Stromal cell of bone marrow (primary cell): ENCODE measurements at places on chromosomes 4 and X.
A peak's percentile ranks its signal among the peaks of the same experiment; 100 is the strongest.

DNA sequence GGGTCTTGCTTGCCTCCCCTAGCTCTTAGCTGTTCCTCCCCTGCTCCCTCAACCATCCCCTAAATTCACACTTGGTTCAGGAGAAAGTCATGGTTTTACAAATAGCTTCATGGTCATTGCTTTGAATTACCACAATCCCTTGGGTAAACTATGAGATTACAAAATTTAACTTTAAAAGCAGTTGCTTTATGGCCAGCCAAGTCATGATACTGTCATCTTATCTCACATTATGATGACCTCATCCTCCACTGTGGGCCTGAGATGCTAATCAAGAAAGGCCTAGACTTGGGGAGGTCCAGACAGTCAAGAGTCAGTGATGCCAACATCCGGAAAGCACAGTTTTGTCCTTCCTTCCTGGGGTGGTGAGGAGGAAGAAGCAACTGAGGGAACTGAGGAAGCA is 10.5 kb upstream of the FGF16 start:
- no peak for DNase-seq

- no peak for DNase-seq
Measured at GRCh38 chrX:140715787-140716186, 6.2 kb downstream of the LINC00632 start.

DNA sequence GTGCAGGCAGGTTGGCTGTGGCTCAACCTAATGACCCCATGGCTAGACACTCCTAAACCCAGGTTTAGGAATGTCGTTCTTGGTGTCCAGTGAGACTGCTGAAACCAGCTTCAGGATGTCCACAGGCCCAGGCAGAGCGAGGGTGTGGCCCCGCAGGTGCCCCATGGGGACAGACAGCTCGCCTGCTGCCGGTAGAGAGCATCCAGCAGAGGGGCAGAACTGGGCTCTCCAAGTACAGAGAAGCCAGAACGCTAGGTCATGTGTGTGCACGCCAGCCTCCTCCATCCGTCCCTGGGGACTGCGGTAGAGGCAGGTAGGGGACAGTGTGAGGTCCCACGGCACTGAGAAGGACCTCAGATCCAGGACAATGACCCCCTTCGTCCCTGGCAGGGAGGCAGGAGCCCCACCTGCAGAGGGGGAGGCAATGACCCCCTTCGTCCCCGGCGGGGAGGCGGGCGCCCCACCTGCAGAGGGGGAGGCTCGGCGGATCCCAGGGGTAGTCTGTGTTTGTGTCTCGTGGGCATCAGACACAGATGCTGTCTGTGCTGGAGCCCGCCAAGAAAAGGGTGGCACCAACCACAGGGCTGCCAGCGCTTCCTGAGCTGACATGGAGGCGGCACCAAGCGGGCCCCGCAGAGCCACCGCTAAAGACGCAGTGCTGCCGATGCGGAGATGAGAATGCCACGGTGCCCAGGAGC is 118.4 kb downstream of the FAM53A start:
- DNase-seq: no peak

DNA sequence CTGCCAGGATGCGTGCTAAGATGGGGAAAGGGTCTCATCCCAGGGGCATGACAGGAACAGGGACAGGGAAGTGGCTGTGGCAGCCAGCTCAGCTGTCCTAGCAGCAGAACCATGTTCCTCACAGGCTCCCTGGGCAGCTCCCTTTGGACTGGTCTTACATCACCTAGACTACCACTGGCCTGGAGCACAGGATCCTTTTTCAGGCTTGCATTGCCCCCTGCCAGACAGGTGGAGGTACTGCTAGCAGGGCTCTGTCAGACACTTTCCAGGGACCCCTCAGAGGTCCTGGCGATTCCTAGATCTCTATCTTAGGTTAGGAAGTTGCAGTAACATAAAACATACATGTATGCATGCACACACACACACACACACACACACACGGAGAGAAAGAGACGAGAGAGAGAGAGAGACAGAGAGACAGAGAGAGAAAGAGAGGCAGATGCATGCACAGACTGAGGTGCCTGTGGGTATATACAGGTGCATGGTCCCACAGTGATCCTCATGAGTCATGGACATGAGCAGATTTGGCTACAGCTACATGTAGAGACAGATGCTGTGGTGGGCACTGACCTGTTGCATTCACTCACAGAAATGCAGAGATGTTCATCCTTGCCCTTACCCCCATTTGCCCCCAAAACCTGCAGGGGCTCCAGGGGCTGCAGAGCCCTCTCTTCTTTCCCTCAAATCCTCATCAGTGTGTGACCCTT is 63.6 kb downstream of the STARD8 start:
- no peak for DNase-seq

GRCh38 chr4:74267998-74268606 is 40.2 kb upstream of the EPGN start:
- DNase-seq: peak; percentile 64

GRCh38 chr4:188603646-188604045 is 464.4 kb downstream of the TRIML1 start:
- peak; percentile 30 for DNase-seq

GRCh38 chrX:120000490-120001246 is 57.1 kb upstream of the NKAP start:
- no peak for DNase-seq

- no peak for DNase-seq
Measured at GRCh38 chrX:26613956-26614355, 398.0 kb downstream of the MAGEB5 start.

DNA sequence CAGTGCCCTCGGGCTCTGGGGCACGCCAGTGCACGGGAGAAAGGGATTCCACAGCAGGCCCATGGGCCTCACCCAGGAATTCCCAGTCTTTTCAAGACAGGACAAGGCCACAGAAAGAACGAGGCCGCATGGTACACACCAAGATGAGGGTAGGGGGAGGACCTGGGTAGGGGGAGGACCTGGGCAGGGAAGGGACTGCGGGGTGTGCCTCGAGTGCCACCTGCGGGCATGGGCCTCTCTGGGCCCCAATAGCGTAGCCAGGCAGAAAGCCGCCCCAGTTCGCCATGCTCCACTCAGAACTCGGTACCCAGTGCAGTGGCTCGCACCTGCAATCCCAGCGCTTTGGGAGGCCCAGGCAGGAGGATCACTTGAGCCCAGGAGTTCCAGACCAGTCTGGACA is 14.0 kb upstream of the DUSP9 start:
- no peak for DNase-seq

- DNase-seq: no peak
Measured at GRCh38 chrX:68462197-68462596, 28.9 kb upstream of the OPHN1 start.

- no peak for DNase-seq
Measured at GRCh38 chr4:95979961-95980876, 140.3 kb downstream of the PDHA2 start.

- DNase-seq: peak; percentile 20
Measured at GRCh38 chr4:37549041-37549440, 137.1 kb downstream of the RELL1 start.

DNA sequence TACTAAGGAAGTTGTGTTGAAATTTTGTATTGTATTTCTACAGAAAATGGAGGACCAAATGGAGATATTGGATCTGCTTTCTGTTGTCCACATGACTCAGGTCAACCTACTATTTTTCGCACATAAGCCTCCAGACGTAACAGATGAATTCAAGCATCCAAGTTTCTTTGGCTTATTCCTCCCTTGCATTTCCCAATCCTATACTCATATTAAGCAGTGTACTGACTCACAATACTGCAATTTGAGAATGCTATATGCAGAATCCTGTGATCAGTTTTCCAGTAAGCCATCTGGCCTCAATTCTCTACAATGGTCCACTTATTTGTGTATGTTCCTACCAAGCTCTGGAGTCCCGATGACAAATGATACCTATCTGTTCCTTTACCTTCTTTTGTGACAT is 75.7 kb downstream of the ASB9 start:
- no peak for DNase-seq

- DNase-seq: no peak
Measured at GRCh38 chr4:29304595-29304994, 1415.6 kb upstream of the PCDH7 start.

GRCh38 chr4:26862381-26862915 is 1.8 kb downstream of the STIM2 start:
- no peak for DNase-seq

DNA sequence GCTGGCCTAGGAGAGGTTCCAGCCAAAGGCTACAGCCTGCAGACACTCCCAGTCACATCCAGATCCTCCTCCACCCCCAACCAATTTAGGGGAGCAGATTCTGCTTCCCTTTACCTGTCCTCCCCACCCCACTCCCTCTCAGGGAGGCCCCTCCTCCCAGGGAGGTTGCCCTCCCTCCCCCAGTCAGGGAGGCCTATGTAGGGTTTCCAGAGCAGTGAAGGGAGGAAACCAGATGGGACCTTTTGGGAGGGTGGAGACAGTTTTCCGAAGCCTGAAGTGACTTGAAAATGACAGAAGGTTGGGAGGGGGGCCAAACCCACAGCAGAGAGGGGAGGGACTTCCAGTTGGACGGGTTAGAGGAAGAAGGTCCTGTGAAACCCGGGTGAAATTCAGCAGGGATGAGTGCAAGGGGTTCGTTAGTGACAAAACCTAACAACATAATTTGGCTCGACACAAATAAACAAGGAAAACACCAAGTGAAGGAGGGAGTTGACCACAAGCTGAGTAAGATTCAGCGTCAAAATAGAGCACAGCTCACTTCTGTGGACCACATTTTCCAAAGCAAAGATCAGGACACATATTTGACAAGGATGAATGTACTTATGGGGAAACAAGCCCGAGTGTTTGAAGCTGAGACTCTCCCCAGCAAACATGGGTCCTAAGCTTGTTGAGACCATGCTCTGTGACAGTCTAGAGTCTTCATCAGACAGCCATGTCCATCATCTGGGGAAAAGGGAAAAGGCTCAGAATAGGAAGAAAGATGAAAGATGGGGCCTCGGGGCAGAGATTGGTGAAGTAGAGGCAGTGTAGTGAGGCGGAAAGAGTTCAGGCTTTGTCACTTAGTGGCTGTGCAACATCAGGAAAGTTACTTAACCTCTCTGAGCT is 46.4 kb downstream of the PRPS1 start:
- DNase-seq: no peak

DNA sequence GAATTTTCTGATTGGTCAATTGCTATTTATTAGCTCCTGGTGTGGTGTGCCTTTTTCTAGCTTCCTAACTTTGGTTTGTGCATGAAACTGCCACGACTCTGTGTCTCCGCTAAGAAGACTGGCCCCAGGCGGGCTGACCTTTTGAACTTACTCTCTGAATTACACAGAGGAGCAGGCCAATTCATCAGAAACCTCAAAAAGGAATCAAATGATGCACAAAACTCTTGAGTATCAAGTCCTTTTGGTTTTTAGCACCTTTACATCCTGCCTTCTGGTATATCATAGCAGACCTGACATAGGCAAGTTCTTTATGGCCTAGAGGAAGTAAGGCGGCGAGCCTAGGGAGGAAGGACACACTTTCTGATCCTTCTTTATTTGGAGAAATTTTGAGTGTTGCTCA is 17.6 kb downstream of the TKTL1 start:
- DNase-seq: no peak

DNA sequence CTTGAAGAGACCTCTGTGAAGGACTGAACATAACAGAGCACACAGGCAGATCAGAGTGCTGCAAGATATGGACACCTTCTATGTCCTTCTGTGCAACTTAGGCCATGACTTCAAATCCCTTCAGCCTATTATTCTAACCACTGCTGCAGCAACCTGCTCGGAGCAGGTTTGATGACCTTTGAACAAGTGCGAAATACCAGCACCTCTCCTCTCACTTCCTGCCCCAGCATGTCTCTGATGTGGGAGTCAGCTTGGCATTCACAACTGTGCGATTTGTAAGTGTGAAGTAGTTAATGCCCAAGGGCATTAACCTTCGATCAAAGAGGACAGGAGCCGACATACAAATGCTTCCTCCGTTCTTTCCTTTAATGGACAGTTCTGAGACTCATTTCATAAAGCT is 1.6 kb upstream of the EXOC1 start:
- DNase-seq: no peak

GRCh38 chr4:118139241-118139640 is 105.0 kb downstream of the NDST3 start:
- DNase-seq: no peak

DNA sequence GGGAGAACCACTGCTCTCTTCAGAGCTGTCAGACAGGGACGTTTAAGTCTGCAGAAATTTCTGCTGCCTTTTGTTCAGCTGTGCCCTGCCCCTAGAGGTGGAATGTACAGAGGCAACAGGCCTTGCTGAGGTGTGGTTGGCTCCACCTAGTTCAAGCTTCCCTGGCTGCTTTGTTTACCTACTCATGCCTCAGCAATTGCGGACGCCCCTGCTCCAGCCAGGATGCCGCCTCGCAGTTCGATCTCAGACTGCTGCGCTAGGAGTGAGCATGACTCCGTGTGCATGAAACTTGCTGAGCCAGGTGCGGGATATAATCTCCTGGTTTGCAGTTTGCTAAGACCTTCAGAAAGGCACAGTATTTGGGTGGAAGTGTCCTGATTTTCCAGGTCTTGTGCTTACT is 70.9 kb downstream of the MAGEB5 start:
- DNase-seq: no peak
